ENCODE measurements at places on chromosomes 7 and 10.

DNA sequence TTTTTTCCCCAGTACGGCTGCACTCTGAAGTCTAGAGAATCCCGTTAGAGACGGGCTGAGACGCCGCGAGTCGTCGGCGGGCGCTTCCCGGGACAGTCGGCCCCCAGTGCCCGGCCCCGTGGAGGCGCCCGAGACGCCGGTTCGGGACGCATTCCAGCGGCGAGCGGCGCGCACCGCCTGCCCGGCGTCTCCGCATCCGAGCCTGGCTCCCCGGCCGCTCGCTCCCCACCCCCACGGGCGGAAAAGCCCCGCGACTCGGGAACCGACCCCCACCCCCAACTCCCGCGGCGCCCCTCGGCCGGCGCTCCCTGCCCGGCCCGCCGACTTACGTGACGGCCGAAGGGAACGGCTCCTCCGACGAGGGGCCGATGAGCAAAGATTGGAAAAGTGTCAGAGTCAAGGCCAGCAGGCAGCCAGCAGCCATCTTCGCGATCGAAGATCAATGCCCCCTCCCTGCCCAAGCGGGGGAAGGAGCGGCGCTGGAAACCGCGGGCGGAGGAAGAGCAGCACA, 486 bp downstream of the CACNA2D1 start:
- no peak for DNase-seq

DNA sequence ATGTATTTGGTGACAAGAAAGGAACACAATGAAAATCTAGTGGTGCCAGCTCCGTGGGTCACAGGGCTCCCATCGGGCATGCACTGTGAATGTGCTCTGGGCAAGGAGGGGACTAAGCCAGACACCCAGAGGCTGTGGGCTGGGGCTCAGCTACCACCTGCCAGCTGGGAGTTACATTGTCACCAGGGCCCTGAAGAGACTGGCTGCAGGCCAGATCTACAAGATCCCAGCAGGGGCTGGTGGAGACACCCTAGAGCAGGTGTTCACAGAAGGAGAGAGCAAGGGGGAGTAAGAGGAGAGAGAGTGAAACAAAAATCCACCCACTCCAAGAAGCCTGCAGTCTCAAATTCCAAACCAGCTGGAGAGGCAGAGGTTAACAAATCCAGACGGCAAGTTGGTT, 116.6 kb upstream of the ADCY1 start:
- no peak for DNase-seq

DNA sequence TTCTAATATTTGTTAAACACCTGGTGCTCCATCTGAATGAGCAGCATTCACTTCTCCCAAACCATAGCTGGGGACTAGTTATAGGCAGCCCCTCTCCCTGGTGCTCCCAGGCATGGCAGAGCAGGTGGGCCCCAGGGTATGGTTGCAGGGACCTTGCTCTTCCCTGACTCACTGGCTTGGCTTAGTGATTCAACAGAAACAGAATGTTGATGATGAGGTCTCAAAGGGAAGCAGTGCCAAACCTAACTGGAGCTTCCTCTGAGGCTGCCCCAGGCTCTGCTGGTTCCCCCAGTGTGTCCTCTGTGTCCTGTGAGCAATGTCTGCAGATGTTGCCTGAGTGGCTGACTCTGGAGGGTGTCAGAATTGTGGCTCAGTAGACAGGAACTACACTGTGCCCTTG, 3.7 kb downstream of the GPR26 start:
- no peak for DNase-seq

- DNase-seq, result no peak
These were observed 37.4 kb downstream of the GOT1 start for GRCh38 chr10:99393036-99393435.

- DNase-seq, result no peak
These were observed 445.7 kb upstream of the C7orf33 start for GRCh38 chr7:148144827-148145226.

DNA sequence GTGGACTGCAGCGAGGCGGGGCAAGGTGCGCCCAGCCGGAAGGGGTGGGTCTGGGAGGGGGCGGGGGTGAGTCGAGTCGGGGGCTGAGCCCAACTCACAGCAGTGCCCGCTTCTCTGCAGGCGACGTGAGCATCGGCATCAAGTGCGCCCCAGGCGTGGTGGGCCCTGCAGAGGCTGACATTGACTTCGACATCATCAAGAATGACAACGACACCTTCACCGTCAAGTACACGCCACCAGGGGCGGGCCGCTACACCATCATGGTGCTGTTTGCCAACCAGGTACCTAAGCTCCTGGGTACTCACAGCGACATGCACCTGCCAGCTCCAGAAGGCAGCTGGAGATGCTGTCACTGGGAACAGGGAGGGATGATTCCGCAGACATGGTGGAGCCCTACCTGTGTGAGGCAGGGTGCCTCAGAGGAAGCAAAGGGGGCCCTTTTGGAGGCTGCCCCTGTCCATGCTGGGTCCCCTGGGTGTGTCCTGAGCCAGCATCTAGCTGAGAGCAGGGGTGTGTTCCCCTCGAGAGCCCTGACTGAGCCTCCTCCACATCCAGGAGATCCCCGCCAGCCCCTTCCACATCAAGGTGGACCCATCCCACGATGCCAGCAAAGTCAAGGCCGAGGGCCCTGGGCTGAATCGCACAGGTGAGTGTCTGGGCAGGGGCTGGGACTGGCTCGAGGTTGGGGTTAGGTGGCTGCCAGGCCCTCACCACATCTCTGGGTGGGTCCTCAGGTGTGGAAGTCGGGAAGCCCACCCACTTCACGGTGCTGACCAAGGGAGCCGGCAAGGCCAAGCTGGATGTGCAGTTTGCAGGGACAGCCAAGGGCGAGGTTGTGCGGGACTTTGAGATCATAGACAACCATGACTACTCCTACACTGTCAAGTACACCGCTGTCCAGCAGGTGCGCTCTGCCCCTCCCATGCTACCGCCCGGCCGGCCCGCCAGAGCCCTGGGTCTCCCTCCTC, 12.8 kb downstream of the FLNC start:
- no peak for DNase-seq

DNA sequence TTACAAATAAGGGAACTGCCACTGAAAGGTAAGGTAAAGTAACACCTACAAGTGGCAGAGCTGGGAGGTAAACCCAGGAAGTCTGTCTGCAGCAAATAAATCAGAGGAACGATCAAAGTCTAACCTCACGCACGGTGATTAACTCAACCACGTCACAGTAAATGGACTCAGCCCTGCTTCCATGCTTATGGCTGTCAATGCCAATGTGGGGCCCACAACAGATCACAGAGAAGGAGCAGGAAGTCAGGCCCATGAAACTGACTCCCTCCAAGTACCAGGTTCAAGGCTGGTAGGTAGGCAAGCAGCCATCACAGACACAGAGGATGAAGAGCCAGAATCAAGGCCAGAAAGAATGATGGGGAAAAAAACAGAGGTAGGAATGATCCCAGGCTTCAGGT, 38.0 kb upstream of the ACSL5 start:
- no peak for DNase-seq

DNA sequence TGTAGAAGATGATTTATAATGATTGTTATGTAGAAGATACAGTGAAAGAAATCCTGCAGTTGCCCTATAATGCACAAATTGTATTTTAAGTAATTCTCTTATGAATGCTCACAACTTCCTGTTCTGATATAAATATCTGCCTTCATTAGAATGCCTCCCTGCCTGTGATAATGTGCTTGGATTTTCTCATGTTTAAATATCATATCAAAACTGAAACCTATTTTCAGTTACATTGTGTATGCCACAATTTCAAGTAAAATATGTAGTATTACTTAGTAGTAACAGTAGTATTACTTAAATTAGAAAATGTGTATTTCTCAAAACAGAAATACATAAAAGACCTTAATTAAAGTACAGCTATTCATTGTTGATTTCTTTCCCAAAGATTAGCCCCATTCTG, 41.1 kb upstream of the TFEC start:
- no peak for DNase-seq

GRCh38 chr10:97583476-97583875, 713 bp upstream of the HOGA1 start:
- DNase-seq, result no peak

- DNase-seq, result no peak
These were observed 25.7 kb downstream of the ZNF248 start for GRCh38 chr10:37831495-37832333.

DNA sequence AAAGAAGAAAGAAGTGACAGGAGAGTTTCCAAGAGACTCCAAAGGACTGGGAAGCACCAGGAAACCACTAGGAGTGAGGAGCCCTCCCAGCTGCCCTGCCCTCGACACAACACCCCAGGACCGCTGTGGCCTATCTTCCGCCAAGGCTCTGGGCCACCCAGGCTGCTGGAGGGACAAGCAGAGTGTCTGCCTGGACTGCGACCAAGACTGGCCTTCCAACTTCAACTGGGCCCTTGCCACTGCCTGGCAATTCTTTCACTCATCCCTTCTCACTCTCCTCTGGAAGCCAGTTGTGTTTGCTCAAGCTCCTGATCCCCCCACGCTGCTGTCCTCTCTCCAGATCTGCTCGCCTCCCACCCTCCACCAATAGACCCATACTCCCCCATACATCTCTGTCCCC, 10.2 kb downstream of the KIAA1549 start:
- no peak for DNase-seq

DNA sequence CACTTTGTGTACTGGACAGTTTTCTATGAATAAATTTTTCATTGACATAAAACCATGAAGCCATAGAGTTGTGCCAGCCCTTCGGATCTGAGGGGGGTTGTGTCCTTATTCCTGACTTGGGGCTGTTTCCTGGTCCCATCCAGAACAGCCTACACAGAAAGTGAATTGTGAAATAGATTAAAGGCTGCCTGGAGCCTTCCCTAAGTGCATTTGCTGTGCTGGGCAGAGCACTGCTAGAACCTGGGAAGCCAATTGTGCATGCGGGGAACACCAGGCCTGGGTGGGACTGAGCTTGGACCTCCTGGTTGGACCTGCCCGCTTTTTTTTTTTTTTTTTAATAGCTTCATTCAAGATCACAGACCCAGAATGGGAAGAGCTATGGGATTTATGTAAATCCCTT, 238.9 kb downstream of the ARHGAP21 start:
- no peak for DNase-seq

DNA sequence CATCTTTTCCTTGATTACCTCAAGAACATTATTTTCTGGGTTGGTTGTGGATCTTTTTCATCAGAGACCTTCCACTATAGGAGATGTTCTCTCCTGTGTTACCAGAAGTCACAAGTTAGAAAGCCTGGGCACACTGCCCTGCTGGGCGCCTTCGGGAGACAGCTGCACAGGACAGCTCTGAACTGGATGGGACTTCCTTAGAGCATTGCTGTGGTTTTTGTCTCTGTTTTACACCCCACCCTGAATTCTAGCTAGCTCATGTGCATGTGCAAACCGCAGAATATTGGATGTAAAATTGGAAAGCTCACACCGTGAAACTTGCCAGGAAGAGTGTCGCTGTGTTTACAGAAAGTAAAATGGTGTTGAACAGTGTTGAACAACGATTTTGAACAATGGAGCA, 54.4 kb upstream of the SEC61G start:
- no peak for DNase-seq

DNA sequence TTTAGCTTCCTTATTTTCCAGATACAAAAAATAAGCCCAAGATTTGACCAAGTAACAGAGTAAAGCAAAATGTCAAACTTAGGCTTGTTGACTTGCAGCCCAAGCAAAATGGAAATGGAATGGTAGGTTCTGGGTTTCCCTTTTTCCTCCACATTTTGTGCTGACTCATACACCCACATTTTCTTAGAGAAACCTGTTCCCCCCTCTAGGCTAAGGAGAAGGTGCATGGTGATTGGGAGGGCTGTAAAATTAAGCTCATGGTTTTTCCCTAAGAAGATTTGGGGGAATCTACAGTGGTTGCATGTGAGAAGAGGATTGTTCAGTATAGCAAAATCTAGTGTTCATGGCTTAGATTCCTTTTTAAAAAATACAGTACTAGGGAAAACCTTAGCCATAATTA, 127.4 kb downstream of the ARL4A start:
- no peak for DNase-seq

- no peak for DNase-seq
These were observed 179.1 kb downstream of the PRKCQ start for GRCh38 chr10:6400821-6401465.

DNA sequence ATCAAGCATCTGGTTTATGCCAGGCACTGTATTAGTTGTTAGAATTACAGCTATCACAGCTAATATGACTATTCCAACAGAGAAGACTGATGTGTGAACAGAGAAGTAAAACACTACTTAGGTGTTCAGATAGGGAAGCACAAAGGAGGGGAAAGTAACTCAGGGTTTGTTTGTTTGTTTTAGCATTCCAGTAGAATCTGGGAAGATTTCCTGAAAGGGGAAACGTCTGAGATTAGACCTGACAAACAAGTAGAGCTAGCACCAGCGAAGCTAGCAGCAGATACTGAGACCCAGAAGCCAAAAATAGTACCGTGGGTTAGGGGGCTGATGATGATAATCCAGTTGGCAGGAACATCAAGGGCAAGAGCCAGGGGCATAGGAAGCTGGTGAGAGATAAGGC, 28.8 kb upstream of the KLHL7 start:
- DNase-seq, result no peak

DNA sequence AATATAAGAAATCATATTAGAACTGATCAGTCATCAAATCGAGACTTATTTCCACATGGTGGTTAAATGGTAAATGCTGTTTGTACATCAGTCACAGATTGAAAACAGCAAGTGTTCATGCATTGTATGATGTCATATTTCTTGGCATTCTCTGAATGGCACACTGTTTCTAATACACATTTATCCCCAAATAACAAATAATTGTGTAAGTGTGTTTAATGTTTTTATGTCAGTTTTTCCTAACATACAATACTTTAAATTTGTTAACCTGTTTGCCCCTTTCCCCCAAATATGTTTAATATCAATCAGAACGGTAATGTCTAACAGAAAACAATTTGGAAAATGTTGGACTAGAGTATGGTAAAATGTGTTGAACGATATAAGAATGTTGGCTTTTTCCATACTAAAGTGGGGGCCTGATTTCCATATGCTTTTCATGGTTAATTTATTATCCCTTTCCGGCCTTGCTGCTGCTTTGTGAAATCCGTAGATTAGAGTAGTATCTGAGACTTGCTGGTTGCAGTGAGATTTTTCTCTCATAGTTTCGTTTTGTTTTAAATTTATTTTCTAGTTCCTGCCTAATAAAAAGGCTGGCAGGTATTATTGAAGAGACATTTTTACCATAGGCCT, 23.7 kb downstream of the RAB18 start:
- DNase-seq, result no peak

DNA sequence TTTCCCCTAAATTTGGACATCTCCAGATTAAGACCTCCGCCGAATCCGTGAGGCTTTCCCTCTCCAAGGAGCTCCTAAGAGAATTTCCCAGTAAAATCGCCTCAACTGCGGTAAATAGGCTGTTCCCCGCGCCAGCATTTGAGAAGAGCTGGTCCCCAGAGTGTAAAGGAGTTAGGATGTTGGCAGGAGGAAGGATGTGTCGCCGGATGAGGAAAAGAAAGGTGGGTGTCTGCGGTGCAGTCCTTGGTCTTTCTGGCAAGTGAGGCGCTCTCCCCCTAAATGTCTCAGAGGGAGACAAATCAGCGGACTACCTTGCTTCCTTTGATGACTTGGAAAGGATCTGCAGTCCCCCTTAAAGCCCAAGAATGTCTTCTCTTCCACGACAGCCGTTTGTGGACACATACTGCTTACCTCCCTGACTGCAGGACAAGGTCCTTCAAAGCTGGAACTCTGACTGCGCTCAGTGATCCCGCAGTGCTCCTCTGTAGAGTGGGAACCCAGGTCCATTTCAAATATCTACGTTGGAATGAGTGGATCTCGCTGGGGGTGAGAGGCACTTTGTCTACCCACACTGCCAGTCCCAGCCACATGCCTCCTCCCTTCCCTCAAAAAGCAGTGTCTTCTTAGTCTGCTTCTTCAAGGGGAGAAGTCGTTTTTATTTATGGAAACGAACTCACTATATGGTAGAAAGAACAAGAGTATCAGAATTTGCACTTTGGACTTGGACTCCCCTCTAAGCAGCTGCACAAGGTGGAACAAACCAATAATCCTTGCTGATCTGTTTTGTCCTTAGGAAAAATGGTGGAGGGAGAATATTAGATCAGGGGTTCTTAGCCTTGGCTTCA, 1.1 kb upstream of the DLG5 start:
- no peak for DNase-seq

All from stimulated activated CD4-positive, alpha-beta T cell treated with anti-CD3 and anti-CD28 coated beads, Interleukin-1b, Interleukin-23, amount 100 ng/mL, for 4 hours (primary cell).